Cardiac fibroblast (primary cell): ENCODE measurements at places on chromosomes 11 and 22.

DNA sequence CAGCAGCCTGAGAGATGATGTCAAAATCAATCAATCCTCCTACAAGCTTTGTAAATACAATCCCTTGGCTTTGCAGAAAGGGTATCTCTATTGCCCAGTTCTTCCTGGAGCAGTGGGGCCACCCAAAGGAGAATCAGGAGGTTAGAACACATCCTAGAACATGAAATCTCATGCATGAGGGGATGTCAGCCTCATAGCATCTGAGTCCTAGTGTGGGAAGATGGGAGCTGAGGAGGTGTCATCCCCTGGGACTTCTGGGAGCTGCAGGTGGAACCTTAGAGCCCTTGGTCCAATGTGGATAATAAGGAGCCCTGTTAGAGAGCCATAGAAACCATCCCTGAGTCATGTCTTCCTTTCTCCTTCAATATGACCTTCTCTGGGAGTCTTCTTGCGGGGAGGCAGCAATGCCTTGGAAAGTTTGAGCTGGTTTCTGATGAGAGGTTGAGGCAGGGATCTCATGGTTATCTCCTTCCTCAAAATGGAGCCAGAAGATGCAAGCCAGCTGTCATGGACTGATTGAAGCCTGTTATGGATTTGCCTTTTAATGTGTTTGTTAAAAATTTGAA, 74.8 kb downstream of the BDNF start:
- no peak for DNase-seq

DNA sequence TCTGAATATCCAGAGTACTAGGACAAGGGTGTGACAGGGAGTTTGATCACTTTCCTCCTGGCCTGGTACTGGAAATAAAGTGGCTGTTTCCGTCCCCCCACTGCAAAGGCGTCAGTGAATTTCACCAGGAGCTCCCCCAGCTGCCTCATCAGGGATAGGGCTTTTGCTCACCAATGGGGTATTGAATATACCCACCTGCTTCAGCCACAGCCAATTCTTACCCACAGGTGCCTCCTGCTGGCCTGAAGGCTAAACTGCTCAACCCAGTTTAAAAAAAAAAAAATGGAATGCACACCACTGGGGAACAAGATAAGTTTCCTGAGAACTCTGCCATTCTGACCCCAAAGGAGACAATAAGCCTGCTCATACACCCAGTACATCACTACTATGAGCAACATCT, 65.3 kb upstream of the MS4A8 start:
- DNase-seq = no peak

- DNase-seq = no peak
Observed at GRCh38 chr22:49205483-49205800, 622.2 kb downstream of the BRD1 start.

DNA sequence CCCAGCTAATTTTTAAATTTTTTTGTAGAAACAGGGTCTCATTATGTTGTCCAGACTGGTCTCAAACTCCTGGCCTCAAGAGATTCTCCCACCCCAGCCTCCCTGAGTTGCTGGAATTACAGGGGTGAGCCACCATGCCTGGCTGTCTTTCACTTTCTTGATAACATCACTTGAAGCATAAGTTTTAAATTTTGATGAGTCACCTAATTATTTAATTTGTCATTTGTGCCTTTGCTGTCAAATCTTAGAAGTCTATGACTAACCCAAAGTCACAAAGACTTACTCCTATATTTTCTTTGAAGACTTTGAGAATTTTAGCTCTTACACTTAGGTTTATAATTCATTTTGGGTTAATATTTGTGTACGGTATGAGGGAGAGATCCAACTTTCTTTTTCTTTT, 14.5 kb upstream of the MSANTD2 start:
- no peak for DNase-seq
